ENCODE measurements at places on chromosomes 7 and 10.

DNA sequence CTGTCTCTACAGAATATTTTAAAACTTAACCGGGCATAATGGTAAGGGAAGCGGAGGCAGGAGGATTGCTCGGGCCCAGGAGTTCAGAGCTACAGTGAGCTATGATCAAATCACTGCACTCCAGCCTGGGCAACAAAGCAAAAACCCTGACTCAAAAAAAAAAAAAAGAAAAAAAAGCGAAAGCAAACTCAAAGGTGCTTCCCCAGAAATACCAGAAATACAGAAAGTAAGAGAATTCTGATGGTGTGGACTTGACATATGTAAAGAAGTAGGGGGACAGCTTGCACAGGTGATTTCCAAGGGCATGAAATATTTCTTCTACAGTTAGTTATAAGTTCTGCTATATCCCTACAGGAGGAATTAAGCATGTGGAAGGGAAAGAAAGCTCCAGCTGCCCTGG, 69.7 kb upstream of the APBB1IP start:
- no peak for DNase-seq

DNA sequence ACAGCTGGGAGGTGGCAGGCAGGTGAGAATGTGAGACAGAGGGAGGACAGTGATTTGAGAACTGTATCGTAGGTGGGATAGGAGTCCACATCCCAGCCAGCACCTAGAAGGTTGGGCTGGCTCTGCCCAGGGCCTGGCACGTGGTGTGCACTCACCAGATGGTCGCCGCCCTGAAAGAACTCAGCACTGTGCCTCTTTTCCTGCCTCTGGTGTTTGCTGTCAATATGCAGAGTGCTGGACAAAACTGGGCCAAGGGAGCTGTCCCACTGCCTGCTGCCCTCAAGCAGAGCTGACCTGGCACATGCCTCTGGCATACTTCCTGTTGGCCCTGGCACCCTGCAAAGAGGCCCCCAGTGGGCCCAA, 36.8 kb downstream of the CHST3 start:
- peak; percentile 51 for DNase-seq

DNA sequence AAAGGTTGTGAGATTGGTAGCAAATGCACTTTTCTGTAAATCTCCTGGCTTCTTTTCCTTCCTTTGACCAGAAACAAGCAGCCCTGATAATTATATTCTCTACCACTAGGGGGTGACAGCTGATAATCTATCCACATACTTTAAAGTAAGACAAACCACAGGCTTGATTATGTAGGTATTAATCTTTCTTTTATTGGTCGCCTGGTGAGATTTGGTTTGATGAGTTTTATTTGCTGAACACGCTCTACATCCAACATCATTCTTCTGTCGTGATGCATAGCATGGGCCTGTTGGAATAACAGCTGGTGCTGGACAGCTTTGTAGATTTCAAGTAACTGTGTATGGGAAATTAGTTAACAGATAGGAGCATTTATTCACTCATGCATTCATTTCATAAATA, 63.5 kb downstream of the ZNF365 start:
- DNase-seq: no peak

DNA sequence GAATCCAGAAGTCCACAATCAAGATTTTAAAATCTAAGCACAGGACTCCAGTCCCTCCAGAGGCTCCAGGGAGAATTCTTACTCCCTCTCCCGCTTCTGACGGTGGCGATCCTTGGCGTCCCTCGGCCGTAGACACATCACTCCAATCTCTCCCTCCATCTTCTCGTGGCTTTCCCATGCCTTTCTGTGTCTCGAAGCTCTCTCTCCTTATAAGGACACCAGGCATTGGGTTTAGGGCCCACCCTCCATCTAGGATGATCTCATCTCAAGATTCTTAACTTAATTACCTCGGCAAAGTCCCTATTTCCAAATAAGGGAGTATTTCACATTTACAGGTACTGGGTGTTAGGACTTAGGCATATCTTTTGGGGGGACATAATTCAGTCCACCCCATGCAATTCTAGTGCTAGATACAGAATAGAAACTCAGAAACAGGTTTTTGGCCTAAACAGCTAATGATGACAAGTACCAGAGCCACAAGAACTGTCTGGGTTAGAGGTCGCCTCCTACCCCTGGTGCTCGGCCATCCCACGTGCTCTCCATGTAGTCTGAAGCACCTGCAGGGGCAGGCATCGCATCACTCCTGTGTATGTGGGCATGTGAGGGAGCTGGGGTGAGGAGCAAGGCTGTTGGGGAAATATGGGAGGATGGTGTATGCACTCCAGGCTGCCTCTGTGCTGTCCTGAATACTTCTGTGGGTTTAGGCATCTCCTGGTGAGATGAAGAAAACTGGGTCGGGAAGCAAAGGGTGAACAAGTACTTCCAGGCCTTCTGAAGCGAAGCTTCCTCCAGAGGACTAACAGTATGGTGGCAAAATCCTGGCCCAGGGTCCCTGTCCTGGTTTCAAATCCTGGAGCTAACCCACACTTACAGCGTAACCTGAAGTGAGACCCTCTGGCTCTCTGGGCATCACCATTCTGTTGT, 298.3 kb upstream of the ZMIZ1 start:
- DNase-seq: no peak

GRCh38 chr7:110170841-110171240, 920.1 kb upstream of the LRRN3 start:
- no peak for DNase-seq

GRCh38 chr10:59713196-59713821, 3.7 kb upstream of the SLC16A9 start:
- no peak for DNase-seq

DNA sequence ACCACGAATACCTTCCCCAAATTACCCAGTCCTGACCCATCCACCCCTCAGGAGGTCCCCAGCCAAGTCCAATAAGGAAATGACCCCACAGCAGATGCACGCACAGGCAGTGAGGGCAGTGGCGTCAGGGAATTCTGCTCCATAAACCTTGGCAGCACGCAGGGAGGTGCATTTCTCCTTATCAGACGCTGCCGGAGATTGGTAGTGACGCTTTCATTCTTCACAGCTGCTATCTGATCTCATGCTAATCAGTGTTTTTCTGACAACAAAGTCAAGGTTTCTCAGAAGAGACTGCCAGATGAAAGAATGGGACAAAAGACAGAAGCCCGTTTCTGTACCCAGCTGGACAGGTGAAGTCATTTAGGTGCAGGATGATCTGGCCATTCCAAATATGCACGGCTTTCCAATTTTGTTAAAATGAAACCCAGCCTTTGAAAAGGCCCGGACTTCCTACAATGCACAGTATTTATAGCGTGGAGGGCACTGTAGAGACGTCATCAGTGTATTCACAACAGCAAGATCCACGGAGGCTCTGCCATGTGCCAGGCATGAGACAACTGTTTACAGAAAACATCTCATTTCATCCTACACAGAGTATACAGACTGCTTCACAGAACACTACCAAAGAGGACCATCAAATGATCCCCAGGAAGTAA, 35.3 kb downstream of the DIP2C start:
- no peak for DNase-seq

DNA sequence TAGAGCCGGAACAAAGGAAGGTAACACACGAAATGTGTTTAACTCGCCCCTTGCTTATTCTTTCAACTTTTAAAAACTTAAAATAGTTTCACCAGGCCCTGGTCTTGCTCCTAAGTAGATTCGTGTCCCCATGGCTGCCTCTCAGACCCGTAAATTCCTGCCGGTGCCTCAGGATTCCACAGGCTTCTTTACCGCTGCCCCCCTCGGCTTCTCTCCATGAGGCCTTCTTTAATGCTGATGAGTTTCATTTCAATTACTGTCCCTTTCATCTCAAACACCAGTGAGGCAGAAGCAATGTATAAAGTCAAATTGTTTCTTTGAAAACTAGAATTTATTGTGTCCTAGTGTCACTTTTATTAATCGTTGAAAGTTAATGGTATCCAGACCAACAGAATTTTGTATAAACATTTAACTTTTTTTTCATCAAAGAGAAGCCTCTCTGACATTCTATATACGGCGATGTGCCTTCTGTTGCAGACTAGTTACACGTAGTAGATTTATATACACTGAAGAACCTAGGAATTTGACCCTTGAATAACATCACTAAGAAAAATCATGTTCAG, 225.2 kb downstream of the C7orf25 start:
- no peak for DNase-seq

DNA sequence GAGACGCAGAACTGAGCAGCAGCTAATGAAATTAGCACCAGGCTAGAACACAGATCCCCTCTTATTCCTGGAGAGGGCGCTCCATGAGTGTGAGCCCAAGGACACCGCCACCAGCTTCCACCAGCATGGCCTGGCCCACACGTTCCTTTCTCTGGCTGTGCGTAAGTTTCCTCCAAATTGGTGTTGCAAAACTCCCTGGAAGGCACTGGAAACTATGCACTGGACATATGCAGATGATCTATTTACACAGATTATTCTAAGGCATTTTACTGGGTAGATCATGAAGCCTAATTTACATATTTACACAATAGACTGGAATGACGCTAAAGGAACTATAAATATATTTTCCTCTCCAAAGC, 455.6 kb upstream of the FOXK1 start:
- no peak for DNase-seq

DNA sequence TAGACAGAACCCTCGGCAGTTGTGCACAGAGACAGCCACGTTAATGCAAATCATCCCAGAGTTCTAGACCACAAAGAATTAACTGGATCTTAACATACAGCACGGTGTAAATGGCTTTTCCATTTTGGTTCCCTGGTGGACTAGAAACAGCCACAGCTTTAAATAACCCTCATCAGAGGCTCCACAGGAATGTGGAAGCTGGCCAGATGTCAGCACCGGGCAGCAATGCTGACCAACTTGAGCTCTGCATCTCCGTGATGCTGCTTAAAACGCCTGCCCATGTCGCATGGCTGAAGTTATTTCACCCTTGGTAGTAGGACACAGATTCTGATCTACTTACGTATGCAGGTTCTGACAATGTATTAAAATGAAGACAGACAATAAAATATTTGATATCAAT, 24.5 kb downstream of the RSU1 start:
- no peak for DNase-seq

- DNase-seq: no peak
Measured at GRCh38 chr7:32093415-32094408, 23.5 kb upstream of the PDE1C start.

DNA sequence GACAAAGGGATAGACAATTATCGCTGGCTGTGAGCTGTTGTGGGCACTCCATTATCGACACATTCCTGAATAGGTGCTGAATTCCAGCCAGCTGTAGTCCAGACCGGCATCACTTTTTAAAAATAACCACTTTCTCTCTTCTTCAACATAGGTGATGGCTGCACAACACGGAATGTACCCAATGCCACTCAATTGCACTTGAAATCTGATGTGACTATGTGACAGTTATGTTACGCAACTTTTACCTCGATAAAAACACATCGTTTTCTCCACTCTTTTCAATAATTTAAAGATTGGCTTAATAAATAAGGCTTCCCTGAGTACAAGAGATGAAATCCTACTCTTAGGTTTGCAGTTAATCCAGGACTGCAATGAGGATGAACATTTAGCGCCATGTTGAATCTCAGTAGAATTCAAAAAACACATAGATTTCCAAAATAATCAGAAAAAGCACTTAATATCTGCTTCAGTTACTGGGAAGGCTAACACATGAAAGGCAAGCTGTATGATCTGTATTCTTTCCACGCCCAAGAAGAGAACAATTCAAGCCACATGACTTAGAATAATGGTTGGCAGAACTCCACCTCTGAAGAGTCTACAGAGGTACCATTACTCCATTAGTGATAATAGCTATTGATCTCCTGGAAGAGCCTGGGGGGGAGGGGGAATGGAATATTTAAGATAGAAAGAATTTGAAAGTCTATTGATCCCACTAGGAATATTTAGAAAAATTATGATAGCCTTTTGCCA, 3.6 kb downstream of the YWHAG start:
- no peak for DNase-seq

GRCh38 chr10:18875477-18875876, 173.1 kb upstream of the MALRD1 start:
- DNase-seq: no peak

DNA sequence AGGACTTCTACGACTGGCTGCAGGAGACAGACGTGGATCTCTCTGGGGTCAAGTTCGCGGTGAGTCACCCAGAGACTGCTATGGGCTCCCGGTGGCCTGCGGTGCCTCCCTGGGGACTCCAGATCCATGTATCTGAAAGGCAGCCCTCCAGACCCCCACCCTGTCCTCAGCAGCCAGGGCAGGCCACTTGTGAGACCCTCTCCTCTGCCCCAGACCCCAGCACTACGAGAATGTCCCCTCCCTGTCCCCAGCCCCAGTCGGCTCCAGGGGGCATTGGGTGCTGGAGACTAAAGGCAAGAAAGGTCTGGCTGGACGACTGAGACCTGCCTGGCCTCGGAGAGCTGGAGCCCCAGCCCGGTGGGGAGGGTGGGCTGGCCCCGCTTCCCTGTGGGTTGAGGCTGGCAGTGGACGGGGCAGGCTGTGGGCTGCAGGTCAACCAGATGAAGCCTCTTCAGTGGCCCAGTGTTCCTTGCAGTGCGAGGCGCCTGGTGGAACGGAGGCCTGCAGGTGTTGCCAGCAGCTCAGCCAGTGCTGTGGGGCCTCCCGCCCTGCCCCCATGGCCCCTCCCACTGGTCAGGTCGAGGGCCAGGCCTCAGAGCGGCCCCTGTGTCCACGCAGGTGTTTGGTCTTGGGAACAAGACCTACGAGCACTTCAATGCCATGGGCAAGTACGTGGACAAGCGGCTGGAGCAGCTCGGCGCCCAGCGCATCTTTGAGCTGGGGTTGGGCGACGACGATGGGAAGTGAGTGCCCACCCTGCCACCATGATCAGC, 13.8 kb downstream of the TMEM120A start:
- no peak for DNase-seq

GRCh38 chr7:158771213-158771834, 58.0 kb downstream of the ESYT2 start:
- DNase-seq: no peak

- no peak for DNase-seq
Measured at GRCh38 chr7:34734771-34735170, 76.8 kb downstream of the NPSR1 start.

GRCh38 chr10:80452069-80452468, 2.0 kb upstream of the TSPAN14 start:
- DNase-seq: no peak

DNA sequence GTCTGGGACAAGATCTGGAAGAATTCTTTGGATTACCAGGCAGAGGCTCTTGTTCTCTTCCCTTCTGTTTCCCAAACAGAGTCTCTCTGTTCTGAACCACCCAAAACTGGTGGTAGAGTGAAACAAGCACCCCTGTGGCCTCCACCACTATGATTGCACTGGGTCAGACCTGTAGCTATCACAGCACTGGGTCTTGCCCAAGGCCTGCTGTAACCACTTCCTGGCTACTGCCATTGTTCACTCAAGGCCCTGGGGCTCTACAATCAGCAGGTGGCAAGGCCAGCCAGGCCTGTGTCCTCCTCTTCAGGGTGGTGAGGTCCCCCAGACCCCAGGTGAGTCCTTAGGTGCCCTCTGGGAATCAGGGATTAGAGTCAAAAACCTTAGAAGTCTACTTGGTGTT, 4.1 kb upstream of the LRRC17 start:
- no peak for DNase-seq

Data from C1 segment of cervical spinal cord (tissue), 14 donors.